Kasumi-1 (cell line): ENCODE measurements at places on chromosomes 2 and 18.

DNA sequence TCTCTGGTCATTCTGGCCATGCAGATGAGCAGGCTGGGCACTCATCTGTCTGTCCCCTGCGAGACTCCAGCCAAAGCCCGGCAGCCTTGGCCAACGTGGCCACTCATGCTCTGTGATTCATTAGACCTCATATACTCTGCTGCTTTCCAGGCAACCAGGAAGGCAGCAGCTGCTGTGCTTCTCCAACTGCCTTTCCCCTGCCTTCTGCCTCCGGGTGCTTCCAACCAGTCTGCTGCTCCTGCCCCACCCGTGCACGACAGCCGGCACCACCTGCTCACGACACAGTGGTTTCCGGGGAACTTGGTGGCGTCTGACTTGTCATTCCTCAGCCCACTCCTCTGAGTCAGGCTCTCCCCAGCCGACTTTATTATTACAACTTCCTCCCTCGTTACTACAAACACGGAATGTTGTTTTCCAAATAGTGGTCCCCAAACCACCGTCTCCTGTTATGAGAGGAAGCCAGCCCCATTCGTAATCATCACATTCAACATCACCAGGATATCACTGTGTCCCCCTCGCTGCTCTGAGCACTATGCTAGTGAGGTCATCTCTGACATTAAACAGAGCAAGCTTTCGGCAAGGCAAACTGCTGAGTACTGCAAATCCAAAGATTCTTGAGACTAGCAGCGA, 392.4 kb downstream of the ALK start:
- DNase-seq, result no peak

- DNase-seq, result peak; percentile 100
These were observed 98.6 kb upstream of the BZW1 start for GRCh38 chr2:200713003-200713703.

GRCh38 chr2:197870137-197870536, 65.7 kb downstream of the PLCL1 start:
- DNase-seq, result no peak

DNA sequence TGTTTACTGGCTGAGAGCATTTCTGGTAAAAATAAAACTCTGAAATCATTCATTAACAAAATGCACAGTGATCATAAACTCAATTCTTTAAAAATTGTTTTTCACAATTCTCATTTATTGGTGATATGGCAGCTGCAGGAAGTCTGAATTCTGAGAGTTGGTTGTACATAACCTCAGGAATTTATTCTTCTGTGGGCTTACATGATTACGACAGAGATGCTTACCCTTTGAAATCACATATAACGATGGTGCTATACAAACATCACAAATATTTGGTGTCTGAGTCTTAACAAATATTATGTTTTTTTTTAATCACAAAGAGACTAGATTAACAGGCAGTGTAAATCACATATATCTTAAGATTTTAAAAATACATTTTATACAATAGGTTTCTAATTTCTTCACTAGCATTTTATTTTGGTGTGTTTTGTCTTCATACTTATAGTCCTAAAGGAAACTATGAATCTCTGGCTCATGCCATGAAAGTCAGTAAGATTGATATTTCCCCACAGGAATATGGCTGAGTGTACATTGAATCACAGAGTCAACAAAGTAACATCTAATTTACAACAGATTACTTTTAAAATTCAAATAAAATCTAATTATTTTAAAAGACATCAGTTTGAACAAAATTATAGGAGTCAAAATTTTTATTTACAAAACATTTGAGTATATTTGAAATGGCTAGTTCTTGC, 318.8 kb upstream of the THUMPD2 start:
- no peak for DNase-seq

DNA sequence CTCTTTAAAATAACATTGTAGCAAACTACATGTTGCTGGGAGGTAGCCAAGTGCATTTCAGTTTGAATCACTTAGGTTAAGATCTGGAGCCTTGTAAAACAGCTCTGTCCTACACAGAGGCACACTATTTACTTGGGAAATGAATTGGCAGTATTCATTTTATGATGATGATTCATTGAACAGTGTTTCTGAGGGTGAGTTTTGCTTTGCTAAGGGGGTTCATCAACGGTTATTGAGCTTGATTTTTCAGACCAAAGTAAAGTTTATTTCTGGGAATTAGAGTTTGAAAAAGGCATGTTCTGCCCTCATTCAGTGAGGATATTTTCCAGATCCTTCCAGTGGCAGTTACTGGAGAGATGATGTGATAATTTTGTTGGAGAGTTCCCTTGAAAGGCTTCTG, 55.6 kb downstream of the CCDC85A start:
- DNase-seq, result no peak

DNA sequence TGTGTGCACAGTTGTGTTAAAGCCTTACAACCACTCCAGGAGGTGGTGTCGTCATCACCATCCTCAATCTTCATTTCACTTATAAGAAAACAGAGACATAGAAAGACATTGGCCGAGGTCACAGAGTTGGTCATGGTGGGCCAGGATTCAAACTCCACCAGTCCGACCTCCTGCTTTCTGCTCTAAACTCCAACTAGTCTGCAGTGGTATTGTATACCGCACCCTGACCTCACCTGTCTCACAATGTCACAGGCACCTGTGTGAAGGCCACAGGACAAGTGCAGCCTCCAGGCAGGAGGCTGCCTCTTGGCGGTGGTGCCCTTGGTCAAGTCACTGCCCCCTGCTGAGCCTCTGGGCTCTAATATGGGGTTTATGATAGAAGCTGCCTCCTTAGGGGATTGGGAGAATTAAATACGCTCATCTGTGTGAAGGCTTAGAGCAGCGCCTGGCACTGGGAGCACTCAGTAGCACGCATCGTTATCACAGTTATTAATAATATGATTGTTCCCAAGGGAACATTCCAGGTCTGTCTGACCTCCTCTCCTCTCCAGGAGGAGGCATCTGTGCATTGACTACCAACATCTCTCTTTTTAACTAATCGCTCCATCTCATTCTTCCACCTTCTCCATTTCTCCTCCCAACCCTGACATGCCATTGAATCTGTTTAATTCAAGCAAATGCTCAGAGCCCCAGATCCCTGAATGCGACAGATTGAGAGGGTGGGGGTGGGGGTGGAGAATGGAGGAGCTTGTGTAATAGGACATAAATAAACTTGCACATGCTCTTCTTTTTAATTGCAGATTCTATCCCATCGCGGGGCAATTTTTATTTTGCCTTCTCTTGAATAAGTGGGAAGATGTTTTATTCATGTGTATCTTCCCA, 112.7 kb downstream of the MCFD2 start:
- no peak for DNase-seq

- no peak for DNase-seq
These were observed 76.5 kb upstream of the NRP2 start for GRCh38 chr2:205605638-205606304.

- DNase-seq, result no peak
These were observed 104.2 kb upstream of the NEUROD1 start for GRCh38 chr2:181784556-181784955.

GRCh38 chr2:219434468-219434717, 250 bp upstream of the SPEG start:
- no peak for DNase-seq

DNA sequence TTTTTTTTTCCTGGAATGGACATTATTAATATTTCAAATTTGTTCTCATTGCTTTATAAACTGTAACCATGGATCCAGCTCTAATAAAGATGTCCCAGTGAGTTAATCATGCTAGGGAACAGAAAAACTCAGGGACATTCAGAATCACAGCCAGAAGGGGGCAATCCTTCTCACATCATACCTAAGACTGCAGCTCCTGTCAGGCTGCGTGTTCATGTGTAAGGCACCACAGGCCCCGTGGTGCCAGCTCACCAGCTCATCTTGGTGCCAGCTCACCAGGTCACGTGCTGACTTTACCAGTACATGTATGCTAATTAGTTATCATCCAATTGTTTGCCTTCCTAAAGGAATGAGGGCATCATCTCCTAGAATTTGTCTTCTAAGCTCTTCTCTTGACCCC, 84.7 kb upstream of the NEDD4L start:
- peak; percentile 64 for DNase-seq
